ENCODE measurements at places on chromosomes 7 and 10. TPM values are rescaled to one million over a fixed set of nuclear protein-coding genes. Genes with fewer than 3 reads are reported as not detected.

The HOXA2 gene
- 0.84 TPM for total RNA-seq

The SPDYE8 gene
- not detected for total RNA-seq

The BCAP29 gene
- total RNA-seq, result 38.3 TPM

The MMD2 gene
- total RNA-seq, result not detected

The ASB4 gene
- 0.29 TPM for total RNA-seq

The ASB15 gene
- not detected for total RNA-seq

The PTPN20 gene
- total RNA-seq, result 4.3 TPM

The IDI2 gene
- not detected for total RNA-seq

The HERPUD2 gene
- 19.3 TPM for total RNA-seq

The ZNF239 gene
- total RNA-seq, result 4.5 TPM

The HHEX gene
- total RNA-seq, result 14.7 TPM

The SPDYE1 gene
- not detected for total RNA-seq

The ZNF735 gene
- not detected for total RNA-seq

The SH2D4B gene
- 0.03 TPM for total RNA-seq

The CADPS2 gene
- 0.13 TPM for total RNA-seq

The RELN gene
- 0.01 TPM for total RNA-seq

The CALML5 gene
- total RNA-seq, result not detected

The ZPBP gene
- total RNA-seq, result not detected

The HILPDA gene
- total RNA-seq, result 21.7 TPM

The AZGP1 gene
- total RNA-seq, result not detected

The TCF7L2 gene
- total RNA-seq, result 23.4 TPM

The CLCN1 gene
- total RNA-seq, result 0.02 TPM

The SMO gene
- 16.7 TPM for total RNA-seq

The BAIAP2L1 gene
- 53.9 TPM for total RNA-seq

The SLC18A3 gene
- total RNA-seq, result not detected

The AGAP9 gene
- total RNA-seq, result 9.1 TPM

The TAS2R3 gene
- not detected for total RNA-seq

The REPIN1 gene
- 97.0 TPM for total RNA-seq

The NEUROD6 gene
- not detected for total RNA-seq

The OGA gene
- 64.1 TPM for total RNA-seq

The PNLIPRP3 gene
- total RNA-seq, result not detected

The PODXL gene
- total RNA-seq, result 47.9 TPM

The MACC1 gene
- total RNA-seq, result not detected

The ACBD7 gene
- 0.80 TPM for total RNA-seq

The CFAP69 gene
- total RNA-seq, result 2.5 TPM

The FGFBP3 gene
- total RNA-seq, result 2.7 TPM

The BLNK gene
- not detected for total RNA-seq

The KCND2 gene
- total RNA-seq, result not detected

The TWIST1 gene
- total RNA-seq, result 3.8 TPM

The TSPAN12 gene
- 0.46 TPM for total RNA-seq

The ENKUR gene
- 0.31 TPM for total RNA-seq

The C1QL3 gene
- not detected for total RNA-seq

The TMEM176B gene
- total RNA-seq, result 0.12 TPM
